CD4-positive, alpha-beta T cell treated with Interleukin-6 for 4 hours (primary cell): ENCODE measurements at places on chromosomes 4 and X.

- no peak for DNase-seq
These were observed 95.5 kb upstream of the CPEB2 start for GRCh38 chr4:14906805-14907204.

- no peak for DNase-seq
These were observed 400.6 kb upstream of the NR3C2 start for GRCh38 chr4:148842843-148843242.

DNA sequence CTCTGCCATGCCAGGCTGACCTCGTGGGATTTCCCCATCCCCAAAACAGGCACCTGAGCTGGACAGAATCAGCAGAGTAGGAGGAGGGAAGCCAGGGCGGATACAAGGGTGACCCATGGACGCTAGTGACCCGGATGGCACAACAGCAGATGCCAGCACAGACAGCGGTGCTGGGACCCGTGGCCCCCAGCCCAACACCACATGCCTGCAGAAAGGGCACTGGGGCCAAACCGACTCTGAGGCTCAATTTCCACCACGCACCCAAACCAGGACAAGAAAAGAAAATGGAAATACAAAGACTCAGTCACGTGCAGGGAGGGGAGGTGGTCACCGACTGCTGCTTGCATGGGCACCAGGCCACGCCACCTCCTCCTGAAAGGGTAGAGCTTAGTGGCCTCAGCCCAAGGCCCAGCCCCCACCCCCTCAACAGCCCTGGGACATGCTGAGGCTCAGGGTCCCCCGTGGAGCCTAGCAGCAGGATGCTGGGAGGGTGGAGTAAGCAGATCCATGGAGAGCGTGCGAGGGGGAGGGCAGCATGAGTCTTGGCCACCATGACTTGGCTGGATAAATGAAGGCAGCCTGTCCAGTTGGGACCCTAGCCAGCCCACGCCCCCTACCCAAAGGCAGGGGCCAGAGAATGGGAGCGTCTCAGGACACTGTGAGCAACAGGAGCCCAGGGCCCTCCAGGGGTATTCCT, 47.7 kb downstream of the C4orf50 start:
- DNase-seq: no peak

- no peak for DNase-seq
These were observed 54.1 kb downstream of the CCNI start for GRCh38 chr4:77021614-77022089.
